ENCODE measurements at places on chromosomes 6 and 20.
A peak's percentile ranks its signal among the peaks of the same experiment; 100 is the strongest.

- DNase-seq = no peak
Observed at GRCh38 chr20:59102841-59103299, 60.3 kb upstream of the PRELID3B start.

GRCh38 chr20:50376888-50377459 lies 133.2 kb upstream of the PTPN1 start:
- no peak for DNase-seq

DNA sequence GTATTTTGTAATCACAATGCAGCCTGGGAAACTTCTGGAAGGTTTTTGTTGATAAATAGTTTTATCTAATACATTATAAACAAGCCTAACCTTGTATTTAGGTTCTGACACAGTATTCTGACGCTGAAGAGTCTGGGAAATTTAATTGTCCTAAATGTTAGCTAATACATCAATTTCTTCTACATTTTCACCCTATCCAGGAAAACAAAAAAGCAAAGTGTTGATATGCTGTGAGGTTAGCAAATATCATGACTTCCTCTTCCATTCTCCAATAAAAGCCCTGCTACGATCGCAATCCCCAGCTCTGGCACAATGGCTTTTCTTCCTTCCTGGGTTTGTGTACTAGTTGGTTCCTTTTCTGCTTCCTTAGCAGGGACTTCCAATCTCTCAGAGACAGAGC lies at the start of gene C6orf58:
Gene C6orf58, plus strand, starts transcription at position 301 of the 400 bp plus-strand sequence. Its CDS starts 12 bp downstream, at position 313.
- no peak for DNase-seq

DNA sequence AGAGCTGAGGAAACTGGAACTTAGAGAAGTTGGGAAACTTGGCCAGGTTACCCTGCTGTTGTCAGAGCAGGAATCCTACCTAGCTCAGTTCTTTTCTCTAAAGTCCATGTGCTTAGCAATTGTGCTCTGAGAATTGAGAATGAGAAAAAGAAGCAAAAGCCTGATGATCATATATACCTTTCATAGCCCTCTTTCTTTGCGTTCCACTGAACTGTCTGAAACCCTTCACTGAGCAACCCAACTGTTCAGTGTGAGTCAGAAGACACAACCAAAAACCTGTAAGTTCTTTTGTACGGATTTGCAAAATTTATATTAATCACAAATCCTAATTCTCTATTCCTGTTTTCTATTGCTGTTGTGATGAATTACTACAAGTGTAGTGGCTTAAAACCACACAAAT lies 80.6 kb downstream of the PHF3 start:
- DNase-seq = no peak

- no peak for DNase-seq
Observed at GRCh38 chr20:62530643-62531032, 54.8 kb upstream of the GATA5 start.

DNA sequence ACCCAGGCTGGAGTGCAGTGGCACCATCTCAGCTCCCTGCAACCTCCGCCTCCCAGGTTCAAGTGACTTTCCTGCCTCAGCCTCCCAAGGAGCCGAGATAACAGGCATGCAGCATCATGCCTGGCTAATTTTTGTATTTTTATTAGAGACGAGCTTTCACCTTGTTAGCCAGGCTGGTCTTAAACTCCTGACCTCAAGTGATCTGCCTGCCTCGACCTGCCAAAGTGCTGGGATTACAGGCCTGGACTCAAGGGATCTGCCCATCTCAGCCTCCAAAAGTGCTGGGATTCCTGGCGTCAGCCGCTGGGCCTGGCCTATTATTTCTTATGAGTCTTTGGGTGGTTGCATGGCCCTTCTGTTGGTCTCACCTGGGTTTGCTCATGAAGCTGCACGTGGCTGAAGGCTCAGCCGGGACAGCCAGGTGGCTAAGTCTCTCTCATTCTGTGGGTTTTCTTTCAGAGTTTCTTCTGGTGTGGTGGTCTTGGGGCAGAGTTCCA lies 45.6 kb upstream of the NCOA3 start:
- DNase-seq = no peak

- DNase-seq = no peak
Observed at GRCh38 chr6:165680975-165681374, 17.9 kb upstream of the PDE10A start.

DNA sequence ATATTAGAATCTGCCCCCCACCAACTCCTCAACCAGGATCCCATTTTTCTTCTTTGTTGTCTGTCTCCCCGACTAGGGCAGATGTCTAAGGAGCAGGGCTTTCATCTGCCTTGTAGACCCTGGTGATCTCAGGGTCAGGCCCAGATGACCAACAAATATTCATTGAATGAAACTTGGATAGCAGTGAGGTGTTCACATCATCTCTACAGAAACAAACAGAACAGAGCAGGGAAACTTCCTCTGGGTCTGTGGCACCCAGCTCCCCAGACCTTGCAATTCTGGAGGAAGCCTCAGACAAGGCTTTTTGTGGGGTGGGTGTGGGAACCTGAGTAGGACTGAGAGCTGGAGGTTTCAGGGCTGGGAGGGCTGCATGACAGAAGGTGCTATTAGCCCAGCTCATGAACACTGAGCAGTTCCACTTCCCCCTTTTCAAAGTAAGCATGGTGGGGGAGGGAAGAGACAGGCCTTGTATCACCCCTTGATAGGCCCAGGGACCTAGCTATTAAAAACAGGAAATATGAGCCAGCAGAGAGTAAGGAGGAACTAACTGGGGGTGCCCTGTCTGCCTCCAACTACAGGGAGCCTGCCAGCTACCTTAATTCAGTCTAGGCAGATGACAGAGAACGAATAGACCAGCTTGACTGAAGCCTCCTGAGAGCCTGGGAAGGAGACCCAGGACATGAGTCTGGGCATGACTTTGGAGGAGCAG lies 37.3 kb upstream of the TOP1 start:
- DNase-seq = no peak

- DNase-seq = no peak
Observed at GRCh38 chr6:72653026-72653425, 31.2 kb downstream of the KCNQ5 start.

DNA sequence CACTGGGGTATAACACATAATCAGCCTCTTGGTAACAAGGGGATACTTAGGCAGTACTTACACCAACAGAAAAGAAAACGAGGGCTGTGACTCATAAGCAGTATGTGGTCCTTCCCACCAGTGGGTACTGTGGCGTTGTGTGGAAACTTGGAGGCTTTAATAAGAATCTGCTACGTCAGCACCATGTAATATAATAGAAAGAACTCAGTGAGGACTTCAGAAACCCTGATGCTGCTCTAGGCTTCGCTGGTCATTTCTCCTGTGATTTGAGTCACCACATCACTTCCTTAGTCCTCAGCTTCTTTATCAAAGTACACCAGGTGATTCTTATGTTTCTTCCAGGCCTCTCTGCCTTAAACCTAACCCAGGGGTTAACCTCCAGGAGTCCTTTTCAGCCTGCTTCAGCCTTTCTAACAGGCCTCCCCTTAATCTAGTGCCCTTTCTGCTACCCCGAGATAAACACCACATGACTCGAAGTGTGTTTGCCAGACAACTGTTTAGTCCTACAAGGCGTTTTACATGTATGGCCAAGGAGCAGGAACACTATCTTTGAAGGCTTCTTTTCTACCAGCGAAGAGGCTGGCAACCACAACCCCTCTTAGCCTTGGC lies 68.5 kb downstream of the FYN start:
- DNase-seq = no peak

GRCh38 chr20:23482138-23482537 lies 8.8 kb upstream of the CST8 start:
- no peak for DNase-seq

GRCh38 chr20:52612046-52612632 lies 360.0 kb upstream of the TSHZ2 start:
- DNase-seq = no peak

GRCh38 chr20:53321596-53321995 lies 272.0 kb downstream of the ZNF217 start:
- DNase-seq = no peak

DNA sequence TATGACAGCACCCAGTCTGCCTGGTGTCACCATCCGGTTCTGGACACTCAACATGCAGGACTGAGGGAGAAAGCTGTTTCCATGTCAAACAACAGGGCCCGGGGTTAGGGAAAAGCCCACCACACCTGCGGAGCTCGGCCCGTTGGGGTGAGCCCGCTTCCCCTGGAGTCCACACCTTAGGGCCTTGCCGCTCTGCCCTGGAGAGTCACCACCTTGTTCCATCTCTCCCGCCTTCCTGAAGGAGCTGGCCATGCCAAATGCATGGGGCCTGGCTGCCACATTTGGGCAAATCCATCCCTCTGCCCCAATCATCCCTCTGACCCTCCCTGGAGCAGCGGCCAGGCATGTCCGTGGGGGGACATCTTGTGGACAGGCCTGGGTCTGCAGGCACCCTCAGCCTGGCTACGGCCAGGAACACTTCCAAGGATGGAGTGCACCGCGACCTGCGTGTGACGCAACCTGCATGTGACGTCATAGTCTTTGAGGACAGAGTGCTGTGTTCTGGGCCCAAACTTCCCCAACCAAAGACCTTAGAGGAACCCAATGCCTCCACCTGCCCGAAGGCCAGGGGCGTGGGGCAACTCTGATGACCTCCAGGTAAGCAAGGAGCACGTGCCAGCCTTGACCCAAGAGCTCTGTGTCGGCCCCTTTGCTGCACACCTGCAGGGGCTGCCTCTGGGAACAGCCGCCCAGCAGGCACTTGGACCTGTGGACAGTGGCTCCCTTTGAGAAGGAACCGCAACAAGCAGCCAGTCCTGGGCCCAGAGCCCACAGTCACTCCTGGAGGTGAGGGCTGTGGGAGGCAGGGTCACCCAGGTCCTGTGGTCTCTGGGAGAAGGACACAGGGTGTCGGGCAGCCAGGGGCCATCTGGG lies 1.7 kb downstream of the CABLES2 start:
- DNase-seq = peak; percentile 31

DNA sequence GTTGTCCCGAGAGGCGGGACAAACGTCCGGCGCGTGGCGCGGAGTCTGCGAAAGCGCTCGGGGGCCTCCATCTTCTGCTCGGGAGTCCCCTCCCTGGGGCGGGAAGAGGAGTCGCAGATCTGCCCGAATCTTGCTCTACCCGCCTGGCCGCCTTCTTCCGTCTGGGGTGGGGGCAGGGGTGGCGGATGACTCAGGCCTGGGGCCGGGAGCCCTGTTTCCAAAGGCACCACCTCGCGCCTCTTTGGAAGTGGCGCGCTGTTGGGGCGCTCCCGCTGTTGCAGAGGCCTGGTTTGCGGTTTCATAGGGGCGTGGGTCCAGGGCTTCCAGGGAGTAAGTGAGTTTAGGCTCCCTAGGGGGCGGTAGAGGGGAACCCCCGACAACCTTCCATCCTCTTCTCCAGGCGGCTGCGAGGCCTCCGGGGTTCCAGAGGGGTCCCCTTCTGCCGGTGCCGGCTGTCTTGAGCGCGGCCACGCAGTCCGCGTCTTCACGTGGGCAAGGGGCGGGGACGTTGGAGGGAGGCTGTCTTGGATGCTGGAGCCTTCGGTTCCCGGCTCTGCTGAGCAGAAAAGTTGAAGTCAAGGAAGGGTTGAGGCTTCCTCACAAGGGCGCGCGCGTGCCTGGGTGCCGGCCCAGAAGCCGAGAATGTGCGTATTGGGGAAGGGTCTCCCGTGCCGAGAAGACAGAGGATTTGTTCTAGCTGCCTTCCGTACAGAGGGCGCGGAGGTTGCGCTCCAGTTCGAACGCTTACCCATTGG lies 2.6 kb upstream of the TFAP2C start:
- DNase-seq = no peak

DNA sequence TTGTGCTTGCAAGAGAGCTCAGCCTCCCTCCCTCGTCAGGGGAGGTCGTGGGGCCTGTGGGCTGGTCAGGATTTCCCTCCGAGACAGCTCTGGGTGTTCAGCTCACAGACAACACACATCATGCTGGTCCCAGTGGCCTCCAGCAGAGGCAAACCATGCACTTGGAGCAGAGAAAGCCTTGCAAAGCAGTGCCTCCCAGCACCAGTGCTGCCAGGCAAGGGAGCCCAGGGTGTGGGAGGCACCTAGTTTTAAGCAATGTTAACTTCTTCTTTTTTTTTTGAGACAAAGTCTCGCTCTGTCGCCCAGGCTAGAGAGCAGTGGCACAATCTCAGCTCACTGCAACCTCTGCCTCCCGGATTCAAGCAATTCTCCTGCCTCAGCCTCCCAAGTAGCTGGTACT lies 34.0 kb upstream of the INSM1 start:
- DNase-seq = no peak

GRCh38 chr20:51106011-51106410 lies 83.1 kb upstream of the KCNG1 start:
- no peak for DNase-seq

DNA sequence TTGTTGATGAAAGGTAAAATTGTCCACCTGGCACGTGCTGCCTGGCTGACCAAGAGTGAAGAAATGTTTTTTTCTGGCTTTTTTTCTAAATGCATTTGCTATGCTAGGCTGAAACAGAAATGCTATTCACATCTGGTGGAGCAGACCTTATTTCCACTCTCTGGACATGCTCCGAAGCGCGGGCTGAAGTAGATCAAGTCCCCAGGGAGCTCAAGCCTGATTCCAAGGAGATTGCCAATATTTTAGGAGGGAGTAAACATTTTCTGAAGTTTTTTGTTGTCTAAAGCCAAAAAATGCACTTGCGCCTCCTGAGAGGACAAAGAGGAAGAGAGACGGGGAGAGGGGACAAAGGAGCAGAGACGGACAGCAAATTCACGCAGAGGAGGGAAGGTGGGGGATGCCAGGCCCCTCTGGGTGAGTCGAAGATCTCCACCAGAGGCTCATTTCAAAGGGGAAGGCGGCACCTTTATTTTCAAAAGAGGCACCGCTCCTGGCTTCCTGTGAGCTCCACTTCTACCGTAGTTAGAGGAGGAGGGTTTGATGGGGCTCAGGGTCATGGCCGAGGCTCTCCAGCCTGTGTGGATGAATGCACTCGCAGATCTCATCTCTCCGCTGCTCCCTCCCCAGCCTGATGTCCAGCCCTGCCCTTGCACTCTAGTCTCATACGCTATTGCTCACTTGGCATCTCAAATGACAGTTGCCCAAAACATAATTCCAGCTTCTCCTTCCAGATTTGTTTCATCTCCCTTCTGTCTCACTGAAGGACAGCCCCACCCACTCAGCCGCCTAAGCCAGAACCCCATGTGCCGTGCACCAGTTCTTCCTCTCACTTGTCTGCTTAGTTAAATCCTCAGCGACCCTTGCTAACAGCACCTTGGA lies 23.1 kb upstream of the SMOC2 start:
- DNase-seq = no peak

DNA sequence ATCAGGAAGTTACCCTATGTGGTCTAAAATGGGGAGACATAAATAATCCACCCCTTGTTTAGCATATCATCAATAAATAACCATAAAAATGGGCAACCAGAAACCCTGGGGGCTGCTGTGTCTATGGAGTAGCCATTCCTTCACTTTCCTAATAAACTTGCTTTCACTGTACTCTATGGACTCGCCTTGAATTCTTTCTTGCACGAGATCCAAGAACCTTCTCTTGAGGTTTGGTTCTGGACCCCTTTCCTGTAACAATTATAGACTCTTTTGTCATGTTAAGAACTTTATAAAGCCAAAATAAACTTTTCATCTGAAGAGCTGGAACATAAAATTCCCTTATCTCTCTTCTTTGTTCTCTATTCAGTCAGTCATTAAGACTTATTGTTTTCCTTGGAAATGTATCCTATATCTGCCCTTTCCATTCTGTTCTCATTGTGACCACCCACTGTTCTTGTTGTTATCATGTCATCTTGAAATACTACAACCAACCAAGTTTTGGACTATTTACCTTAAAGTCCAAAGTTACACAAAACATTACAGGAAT lies 29.3 kb upstream of the ZBTB24 start:
- DNase-seq = no peak

- no peak for DNase-seq
Observed at GRCh38 chr20:12728782-12729181, 280.0 kb upstream of the SPTLC3 start.
